ENCODE measurements at places on chromosomes 11 and 22.

- DNase-seq = peak; percentile 73
- peaks cover 66% of the 10 kb centered on the region for H3K4me1 ChIP-seq
- H3K27me3 ChIP-seq = no peaks in the 10 kb centered on the region
- H3K4me3 ChIP-seq = no peak overlapping the region
- peaks cover 11% of the 10 kb centered on the region for H3K36me3 ChIP-seq
- no peak overlapping the region for H3K27ac ChIP-seq
These were observed 27.3 kb downstream of the MARK2 start for GRCh38 chr11:63866211-63866610.

- H3K4me1 ChIP-seq = peaks cover 5% of the 10 kb centered on the region
- DNase-seq = no peak
- no peaks in the 10 kb centered on the region for H3K36me3 ChIP-seq
- no peaks in the 10 kb centered on the region for H3K27me3 ChIP-seq
- no peak overlapping the region for H3K27ac ChIP-seq
These were observed 539.3 kb downstream of the OPCML start for GRCh38 chr11:132992838-132993631.

GRCh38 chr11:9633679-9634078, 30.2 kb upstream of the SWAP70 start:
- DNase-seq = no peak
- no peak overlapping the region for H3K27ac ChIP-seq
- H3K36me3 ChIP-seq = no peaks in the 10 kb centered on the region
- no peak overlapping the region for H3K4me3 ChIP-seq

- no peaks in the 10 kb centered on the region for H3K36me3 ChIP-seq
- H3K4me1 ChIP-seq = peaks cover 18% of the 10 kb centered on the region
- no peak overlapping the region for H3K4me3 ChIP-seq
- no peak for DNase-seq
These were observed 43.2 kb downstream of the ARHGAP42 start for GRCh38 chr11:100730266-100730665.

- H3K27ac ChIP-seq = no peak overlapping the region
- no peaks in the 10 kb centered on the region for H3K36me3 ChIP-seq
- H3K4me3 ChIP-seq = no peak overlapping the region
- peak; percentile 75 for DNase-seq
- no peaks in the 10 kb centered on the region for H3K27me3 ChIP-seq
These were observed 139.5 kb downstream of the COMMD9 start for GRCh38 chr11:36149538-36150242.

DNA sequence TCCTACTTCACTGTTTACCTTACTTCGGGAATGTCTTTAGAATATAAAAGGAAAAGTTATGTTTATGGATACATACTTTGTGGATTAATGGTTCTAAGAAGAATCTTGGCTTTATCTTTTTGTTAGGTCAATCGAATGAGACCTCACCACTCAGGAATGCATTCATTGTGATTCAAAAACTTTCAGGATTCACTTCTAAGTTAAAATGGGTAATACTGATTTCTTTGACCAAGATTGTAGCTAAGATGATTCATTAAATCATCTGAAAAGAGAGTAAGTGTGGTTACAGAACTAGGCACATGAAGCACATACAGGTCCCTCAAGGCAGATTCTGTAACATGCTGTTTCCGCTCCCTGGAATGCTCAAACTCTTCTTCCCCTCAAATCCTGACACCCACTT, 716.4 kb downstream of the KCNA4 start:
- no peaks in the 10 kb centered on the region for H3K4me1 ChIP-seq

Measured in right atrium auricular region (tissue), 2 donors.